SW 1271 (cell line): ENCODE measurements at places on chromosomes 2 and 18.

DNA sequence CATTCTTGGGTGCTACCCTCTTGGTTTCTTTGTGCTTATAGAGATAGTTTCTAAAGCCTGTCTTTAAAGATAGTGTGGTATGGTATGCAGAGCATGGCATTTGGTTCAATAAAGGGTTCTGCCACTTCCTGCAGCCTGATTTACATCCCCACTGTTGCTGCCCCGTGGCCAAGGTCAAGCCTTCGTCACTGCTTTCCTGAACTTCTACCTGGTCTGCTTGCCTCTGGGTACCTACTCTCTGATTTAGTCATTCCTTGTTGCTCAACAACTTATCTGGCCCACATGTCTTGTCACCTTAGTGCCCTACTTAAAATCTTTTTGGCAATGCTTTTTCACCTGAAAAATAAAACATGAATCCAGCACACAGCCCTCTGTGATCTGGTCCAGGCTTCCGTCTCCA, 352.9 kb downstream of the LPIN1 start:
- no peak for DNase-seq

DNA sequence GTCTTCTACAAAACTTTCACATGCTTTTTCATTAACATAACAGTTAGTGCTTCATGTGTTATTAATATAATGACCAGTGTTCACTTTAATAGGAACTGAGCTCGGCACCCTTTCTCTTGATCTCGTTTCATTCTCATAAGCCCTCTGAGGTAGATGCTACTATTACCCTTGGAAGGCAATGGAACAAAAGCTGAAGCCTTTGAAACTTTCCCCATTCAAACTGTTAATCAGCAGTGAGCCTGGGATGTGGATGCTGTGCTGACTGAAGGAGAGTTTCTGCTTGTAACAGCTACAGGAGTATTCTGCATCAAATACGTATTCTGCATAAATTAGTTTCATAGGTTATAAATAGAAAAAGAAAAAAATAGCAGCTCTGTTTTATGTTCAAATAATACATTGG, 904.0 kb upstream of the CDH2 start:
- no peak for DNase-seq

- no peak for DNase-seq
Observed at GRCh38 chr18:75076286-75076685, 132.7 kb downstream of the PTGR3 start.

DNA sequence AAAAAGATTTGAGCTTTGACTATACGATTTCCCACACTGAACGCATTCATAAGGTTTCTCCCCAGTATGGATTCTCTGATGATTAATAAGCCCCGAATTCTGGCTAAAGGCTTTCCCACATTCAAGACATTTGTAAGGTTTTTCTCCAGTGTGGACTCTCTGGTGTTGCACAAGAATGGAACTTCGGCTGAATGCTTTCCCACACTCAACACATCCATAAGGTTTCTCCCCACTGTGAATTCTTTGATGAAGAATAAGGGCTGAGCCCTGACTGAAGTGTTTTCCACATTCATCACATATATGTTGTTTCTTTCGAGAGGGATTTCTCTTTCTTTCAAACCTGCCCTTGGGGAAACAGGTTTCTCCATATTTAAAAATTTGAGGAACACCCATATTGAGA, 6.9 kb downstream of the ZNF24 start:
- DNase-seq = no peak

DNA sequence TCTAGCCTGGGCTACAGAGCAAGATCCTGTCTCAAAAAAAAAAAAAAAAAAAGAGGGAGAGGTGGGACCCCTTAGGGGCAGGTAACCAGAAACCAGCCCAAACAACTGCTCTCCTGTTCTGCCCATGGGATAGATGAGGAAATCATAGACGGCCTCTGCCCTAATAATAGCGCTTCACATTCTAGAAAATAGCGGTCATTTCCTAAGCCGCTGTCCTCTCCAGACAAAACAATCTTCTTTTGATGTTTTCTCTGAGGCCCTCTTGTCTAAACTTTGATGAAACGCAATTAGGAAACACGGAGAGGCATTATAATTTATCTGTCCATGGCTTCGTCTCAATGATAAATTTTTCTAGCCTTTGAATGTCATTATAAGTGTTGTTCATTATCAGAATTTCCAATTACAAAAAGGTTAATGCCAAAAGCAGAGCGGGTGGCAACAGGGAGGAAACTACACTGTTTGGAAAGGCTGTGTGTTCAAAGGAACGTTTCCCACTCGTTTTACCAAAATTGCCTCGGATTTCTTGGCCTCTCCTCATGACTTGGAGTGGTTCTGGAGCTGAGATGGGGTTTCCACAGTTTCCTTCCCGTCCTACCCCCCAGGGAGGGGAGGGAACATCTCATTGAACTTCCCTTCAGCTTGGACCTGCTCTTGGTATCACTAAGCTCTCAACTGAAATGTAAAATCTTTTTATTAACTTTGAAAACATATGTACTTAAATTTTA, 151.6 kb upstream of the ZNF236 start:
- no peak for DNase-seq

- no peak for DNase-seq
Observed at GRCh38 chr2:18380321-18380720, 180.1 kb downstream of the RDH14 start.
